ENCODE measurements at places on chromosomes 2 and 18. TPM values are rescaled to one million over a fixed set of nuclear protein-coding genes. Genes with fewer than 3 reads are reported as not detected.

- H3K4me1 ChIP-seq: no peaks in the 10 kb centered on the region
- H3K4me3 ChIP-seq: no peak overlapping the region
- no peaks in the 10 kb centered on the region for H3K27me3 ChIP-seq
- H3K36me3 ChIP-seq: no peaks in the 10 kb centered on the region
- DNase-seq: no peak
- no peak overlapping the region for H3K27ac ChIP-seq
Observed at GRCh38 chr2:31028417-31028816, 109.8 kb downstream of the GALNT14 start.

DNA sequence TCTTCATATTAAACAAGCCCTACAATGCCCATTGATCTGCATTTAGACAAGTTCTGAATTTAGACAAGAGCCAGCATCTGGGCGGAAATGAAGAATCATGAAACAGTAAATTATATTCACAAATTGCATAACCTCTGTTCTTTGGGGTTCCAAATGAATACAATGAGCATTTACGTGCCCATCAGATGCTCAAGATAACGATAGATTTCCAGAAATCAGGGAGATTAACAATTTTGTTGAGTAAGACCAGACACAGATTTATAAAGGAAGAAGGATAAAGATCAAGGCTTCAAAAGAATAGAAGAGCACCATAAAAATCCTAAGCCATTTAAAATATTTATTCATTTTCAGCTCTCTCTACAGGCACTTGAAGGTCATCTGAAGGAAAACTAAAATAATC lies 59.7 kb upstream of the CDH20 start:
- H3K27me3 ChIP-seq: no peaks in the 10 kb centered on the region
- DNase-seq: no peak
- no peaks in the 10 kb centered on the region for H3K4me1 ChIP-seq
- no peaks in the 10 kb centered on the region for H3K36me3 ChIP-seq
- H3K4me3 ChIP-seq: no peak overlapping the region

- H3K27me3 ChIP-seq: no peaks in the 10 kb centered on the region
- no peak overlapping the region for H3K4me3 ChIP-seq
- no peak for DNase-seq
Observed at GRCh38 chr2:190929919-190930318, 49.3 kb downstream of the GLS start.

- H3K36me3 ChIP-seq: no peaks in the 10 kb centered on the region
Observed at GRCh38 chr18:79664525-79665125, 15.0 kb upstream of the CTDP1 start.

- no peaks in the 10 kb centered on the region for H3K36me3 ChIP-seq
- no peaks in the 10 kb centered on the region for H3K4me1 ChIP-seq
- no peak overlapping the region for H3K27ac ChIP-seq
- DNase-seq: no peak
- H3K27me3 ChIP-seq: peaks cover 40% of the 10 kb centered on the region
Observed at GRCh38 chr2:72082021-72082601, 65.6 kb downstream of the CYP26B1 start.

- H3K27me3 ChIP-seq: no peaks in the 10 kb centered on the region
- no peaks in the 10 kb centered on the region for H3K36me3 ChIP-seq
- DNase-seq: no peak
- no peak overlapping the region for H3K27ac ChIP-seq
- no peak overlapping the region for H3K4me3 ChIP-seq
Observed at GRCh38 chr18:51630706-51631105, 433.2 kb upstream of the MEX3C start.

- no peak for DNase-seq
- H3K36me3 ChIP-seq: no peaks in the 10 kb centered on the region
- H3K27me3 ChIP-seq: no peaks in the 10 kb centered on the region
- no peaks in the 10 kb centered on the region for H3K4me1 ChIP-seq
Observed at GRCh38 chr2:150532879-150533278, 45.4 kb upstream of the RND3 start.

DNA sequence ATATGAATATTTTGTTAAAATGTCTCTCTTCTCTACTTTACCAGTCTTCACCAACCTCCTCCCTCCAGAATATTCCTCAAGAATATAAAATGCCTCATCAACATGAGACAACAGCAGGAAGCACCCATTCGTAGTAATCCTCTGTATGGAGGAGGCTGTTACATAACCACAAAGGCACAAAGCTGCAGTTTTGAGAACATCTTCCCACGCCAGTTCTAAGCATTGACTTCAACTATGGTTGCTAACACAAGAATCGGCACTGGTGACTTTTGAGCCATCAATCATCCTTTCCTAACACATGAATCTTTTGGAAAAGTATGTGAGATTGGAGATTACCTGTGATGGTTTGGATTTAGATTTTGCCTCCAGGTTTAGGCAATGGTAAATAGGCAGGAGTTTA lies 54.9 kb upstream of the CYP1B1 start:
- H3K27ac ChIP-seq: no peak overlapping the region
- H3K27me3 ChIP-seq: no peaks in the 10 kb centered on the region
- no peaks in the 10 kb centered on the region for H3K36me3 ChIP-seq
- H3K4me1 ChIP-seq: peaks cover 9% of the 10 kb centered on the region

GRCh38 chr2:138600732-138601457 lies 99.3 kb downstream of the SPOPL start:
- no peaks in the 10 kb centered on the region for H3K36me3 ChIP-seq
- no peaks in the 10 kb centered on the region for H3K27me3 ChIP-seq
- no peaks in the 10 kb centered on the region for H3K4me1 ChIP-seq
- H3K4me3 ChIP-seq: no peak overlapping the region
- DNase-seq: no peak

DNA sequence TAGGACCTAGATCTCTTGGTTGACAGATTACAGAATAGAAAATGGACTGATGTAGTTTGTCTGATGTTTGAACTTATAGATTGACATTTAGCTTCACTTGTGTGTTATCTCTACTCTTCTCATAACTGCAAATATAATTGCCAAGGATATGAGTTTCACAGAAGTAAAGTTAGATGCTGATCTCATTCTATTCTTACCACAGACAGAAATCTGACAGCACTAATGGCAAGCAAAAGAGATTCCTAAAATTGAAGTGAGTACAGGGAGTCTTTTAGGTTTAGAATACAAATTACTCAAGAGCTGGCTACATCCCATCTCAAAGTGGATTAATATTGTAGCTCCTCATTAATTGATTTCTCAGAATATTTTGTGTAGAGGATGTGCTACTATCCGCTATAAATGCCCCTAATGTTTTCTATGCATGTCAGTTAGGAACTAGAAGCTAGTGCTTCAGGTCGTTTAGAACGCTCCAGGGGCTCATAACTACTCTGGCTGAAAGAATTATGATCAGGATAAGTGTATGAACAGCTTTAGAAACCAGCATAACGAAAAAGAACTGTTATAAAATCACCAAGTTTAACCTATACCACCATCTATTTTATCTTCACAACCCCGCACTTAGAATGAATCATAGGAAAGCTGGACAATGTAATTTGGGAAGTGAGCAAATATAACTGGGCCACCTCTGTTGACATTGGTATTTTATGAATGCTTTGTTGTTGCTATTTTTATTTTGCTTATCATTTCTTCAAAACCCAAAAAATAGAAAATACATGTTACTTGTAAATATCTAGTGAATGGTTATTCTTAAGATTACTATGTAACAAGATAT lies 378.8 kb upstream of the REG3G start:
- H3K27ac ChIP-seq: no peak overlapping the region
- H3K36me3 ChIP-seq: no peaks in the 10 kb centered on the region
- no peaks in the 10 kb centered on the region for H3K4me1 ChIP-seq
- DNase-seq: no peak
- no peaks in the 10 kb centered on the region for H3K27me3 ChIP-seq

Gene CDH2
- total RNA-seq: 0.09 TPM

Gene DUSP11
- 20.7 TPM for total RNA-seq

Gene RAD51AP2
- total RNA-seq: not detected
